Mesothelial cell of epicardium (in vitro differentiated cells): ENCODE measurements at places on chromosomes 2 and 18. TPM values are rescaled to one million over a fixed set of nuclear protein-coding genes. Genes with fewer than 3 reads are reported as not detected.

DNA sequence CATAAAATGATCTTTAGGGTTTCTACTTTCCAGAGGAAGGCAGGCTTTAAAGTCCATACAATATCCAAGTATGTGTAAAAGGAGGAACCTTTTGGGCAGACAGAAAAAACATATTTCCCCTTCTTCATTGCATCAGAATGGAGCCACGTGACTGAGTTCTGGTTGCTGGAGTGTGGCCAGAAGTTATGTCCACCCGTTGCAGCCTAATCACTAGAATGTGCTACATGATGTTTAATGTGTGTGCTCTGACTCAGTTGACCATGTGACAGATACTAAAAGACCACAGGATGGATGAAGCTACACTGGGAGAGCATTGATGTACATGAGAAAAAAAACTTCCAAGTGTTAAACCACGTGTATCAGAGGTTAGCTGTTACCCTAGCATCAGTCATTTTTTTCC, 460.9 kb downstream of the RIT2 start:
- H3K36me3 ChIP-seq = peaks cover 5% of the 10 kb centered on the region
- DNase-seq = no peak
- no peaks in the 10 kb centered on the region for H3K27me3 ChIP-seq
- peaks cover 4% of the 10 kb centered on the region for H3K4me1 ChIP-seq

DNA sequence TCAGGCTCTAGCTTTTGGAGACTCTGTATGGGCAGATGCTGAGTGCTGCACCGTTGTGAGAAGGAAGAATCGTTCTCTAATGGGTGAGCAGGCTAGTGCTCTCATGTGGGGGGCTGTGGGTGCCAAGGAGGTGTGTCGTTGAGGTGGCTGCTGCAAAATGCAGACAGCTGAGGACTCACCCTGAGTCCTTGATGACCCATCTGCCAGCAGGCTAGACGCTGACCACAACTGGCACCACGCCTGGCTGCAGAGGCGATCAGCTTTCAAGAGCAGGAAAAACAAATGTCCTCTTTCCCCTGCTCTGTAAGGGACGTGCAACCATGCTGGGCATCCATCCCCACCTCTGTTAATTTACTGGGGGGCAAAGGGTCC, 48.2 kb downstream of the HAUS1 start:
- no peak overlapping the region for H3K4me3 ChIP-seq
- H3K36me3 ChIP-seq = peaks cover 4% of the 10 kb centered on the region
- H3K27ac ChIP-seq = peak overlapping the region; percentile 30
- H3K4me1 ChIP-seq = peaks cover 19% of the 10 kb centered on the region
- H3K27me3 ChIP-seq = no peaks in the 10 kb centered on the region

DNA sequence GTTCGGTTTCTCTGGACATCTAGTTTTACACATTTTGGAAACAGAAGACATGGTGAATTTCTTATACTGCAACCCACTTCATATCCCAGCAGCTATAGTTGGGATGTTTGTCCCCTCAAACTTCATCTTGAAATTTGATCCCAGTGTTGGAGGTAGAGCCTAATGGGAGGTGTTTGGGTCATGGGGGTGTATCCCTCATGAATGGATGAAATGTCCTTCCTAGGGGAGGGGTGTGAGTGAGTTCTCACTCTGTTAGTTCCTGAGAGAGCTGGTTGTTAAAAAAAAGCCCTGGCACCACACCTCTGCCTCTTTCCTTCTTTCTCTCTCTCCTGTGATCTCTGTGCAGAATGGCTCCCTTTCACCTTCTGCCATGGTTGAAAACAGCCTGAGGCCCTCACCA, 369.0 kb upstream of the KCNJ3 start:
- H3K4me1 ChIP-seq = peaks cover 23% of the 10 kb centered on the region
- peaks cover 4% of the 10 kb centered on the region for H3K36me3 ChIP-seq
- H3K27ac ChIP-seq = no peak overlapping the region
- H3K4me3 ChIP-seq = no peak overlapping the region
- no peaks in the 10 kb centered on the region for H3K27me3 ChIP-seq
- DNase-seq = no peak

- peaks cover 2% of the 10 kb centered on the region for H3K4me1 ChIP-seq
- no peaks in the 10 kb centered on the region for H3K27me3 ChIP-seq
- no peak overlapping the region for H3K27ac ChIP-seq
- no peak for DNase-seq
Observed at GRCh38 chr2:231732604-231733003, 24.3 kb downstream of the PTMA start.

DNA sequence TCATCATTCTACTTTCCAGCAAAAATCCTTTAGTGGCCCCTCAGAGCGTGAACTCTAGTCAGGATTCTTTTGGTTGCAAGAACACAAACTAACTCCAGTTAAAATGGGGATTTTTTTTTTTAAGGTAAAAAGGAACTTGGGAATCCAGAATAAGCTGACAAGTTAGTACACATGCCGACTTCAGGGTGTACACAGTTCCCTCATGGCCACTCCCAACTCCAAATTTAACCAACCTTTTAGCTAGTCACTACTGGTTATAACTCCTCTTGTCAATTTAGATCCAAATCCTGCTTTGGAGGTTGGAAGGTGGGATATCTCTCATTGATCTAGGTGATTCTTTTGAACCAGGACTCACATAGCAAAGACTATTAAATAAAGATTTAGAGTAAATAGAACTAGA, 5.0 kb upstream of the PGAP1 start:
- H3K27ac ChIP-seq = no peak overlapping the region
- DNase-seq = no peak
- H3K36me3 ChIP-seq = no peaks in the 10 kb centered on the region
- no peak overlapping the region for H3K4me3 ChIP-seq
- H3K27me3 ChIP-seq = no peaks in the 10 kb centered on the region

GRCh38 chr2:238163481-238164198, 4.9 kb downstream of the ERFE start:
- peaks cover 63% of the 10 kb centered on the region for H3K27me3 ChIP-seq
- H3K4me1 ChIP-seq = peaks cover 4% of the 10 kb centered on the region
- H3K27ac ChIP-seq = no peak overlapping the region
- no peaks in the 10 kb centered on the region for H3K36me3 ChIP-seq
- H3K4me3 ChIP-seq = peak overlapping the region; percentile 24

Gene SLC9A4
- total RNA-seq = 0.07 to 0.11 TPM (median 0.11 TPM) in 3 replicates

DNA sequence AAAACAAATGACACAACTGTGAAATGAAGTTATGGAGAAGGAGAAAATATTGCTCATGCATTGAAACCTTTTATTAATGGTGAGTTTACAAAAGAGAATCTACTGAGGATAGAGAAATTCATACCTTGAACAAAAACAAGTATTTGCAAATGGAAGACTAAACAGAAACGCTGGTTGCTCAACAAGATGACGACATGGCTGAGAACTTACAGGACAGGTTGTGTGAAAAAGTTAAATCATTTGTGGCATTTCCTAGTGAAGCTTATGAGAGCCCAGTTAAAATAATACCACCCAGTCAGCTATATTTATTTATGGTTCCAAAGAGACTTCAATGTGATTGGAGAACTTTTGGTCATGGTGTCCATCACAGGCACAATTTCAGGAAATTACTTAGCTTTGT, 148.6 kb upstream of the PKDCC start:
- H3K36me3 ChIP-seq = no peaks in the 10 kb centered on the region
- no peaks in the 10 kb centered on the region for H3K27me3 ChIP-seq
- H3K4me1 ChIP-seq = peaks cover 44% of the 10 kb centered on the region
- DNase-seq = no peak

Gene INSIG2
- total RNA-seq = 18.9 to 22.5 TPM (median 21.1 TPM) in 3 replicates

DNA sequence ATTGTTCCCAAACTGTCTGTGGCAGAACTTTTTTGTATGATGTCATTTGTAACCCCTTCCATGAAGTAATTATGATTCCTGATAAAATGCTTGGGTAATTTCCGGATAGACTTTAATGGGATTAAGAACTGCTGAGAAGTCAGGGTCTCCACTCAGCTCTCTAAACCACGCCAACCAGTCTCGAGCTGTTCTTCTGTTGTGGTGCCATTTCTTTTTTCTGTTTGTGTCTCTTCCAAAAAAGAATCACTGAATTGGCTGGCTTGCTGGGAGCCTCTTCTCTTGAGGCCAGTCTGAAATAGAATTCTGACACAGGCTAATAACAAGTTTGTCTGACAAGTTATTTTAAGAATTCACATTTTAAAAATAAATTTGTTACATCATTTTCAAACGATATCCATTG, 198.9 kb downstream of the BCL2 start:
- no peak overlapping the region for H3K27ac ChIP-seq
- H3K4me3 ChIP-seq = no peak overlapping the region
- no peak for DNase-seq
